ENCODE measurements at places on chromosomes 16 and 17.

DNA sequence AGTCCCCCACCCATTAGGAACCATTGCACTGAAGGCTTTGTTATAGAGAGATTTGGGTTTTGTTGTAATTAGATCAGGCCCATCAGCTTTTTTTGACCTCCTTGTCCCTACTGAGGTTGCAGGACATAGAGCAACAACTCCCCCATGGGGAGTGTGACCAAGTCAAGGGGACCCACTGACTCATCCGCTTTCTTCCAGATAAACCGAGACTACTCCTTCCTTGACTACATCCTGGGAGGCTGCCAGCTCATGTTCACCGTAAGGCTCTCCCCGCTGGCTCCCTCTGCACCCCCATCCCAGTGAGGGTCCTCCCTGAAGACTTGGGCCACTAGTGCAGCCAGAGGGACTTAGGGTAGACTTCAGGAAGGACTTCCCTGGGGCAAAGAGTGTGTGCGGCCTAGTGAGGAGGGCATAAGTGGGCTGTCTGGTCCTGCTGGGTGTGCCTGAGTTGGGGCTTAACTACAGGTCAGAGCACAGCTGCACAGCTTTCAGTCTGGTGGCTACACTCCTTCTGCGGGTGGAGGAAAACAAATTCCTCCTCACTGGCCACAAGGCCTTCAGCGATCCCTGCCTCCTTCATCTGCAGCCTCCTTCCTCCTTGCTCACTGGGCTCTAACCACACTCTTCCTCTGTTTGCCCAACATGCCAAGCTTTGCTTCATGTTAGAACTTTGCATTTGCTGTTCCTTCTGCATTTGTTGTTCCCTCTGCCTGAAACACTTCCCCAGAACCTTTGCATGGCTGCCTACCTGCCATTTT lies 31.0 kb downstream of the CPNE2 start:
- no peak for DNase-seq

- no peak for DNase-seq
Measured at GRCh38 chr17:48842746-48843145, 11.9 kb downstream of the CALCOCO2 start.

GRCh38 chr16:48503779-48504178 lies 106.2 kb downstream of the N4BP1 start:
- no peak for DNase-seq

- no peak for DNase-seq
Measured at GRCh38 chr17:38725066-38725465, 5.1 kb upstream of the CISD3 start.

DNA sequence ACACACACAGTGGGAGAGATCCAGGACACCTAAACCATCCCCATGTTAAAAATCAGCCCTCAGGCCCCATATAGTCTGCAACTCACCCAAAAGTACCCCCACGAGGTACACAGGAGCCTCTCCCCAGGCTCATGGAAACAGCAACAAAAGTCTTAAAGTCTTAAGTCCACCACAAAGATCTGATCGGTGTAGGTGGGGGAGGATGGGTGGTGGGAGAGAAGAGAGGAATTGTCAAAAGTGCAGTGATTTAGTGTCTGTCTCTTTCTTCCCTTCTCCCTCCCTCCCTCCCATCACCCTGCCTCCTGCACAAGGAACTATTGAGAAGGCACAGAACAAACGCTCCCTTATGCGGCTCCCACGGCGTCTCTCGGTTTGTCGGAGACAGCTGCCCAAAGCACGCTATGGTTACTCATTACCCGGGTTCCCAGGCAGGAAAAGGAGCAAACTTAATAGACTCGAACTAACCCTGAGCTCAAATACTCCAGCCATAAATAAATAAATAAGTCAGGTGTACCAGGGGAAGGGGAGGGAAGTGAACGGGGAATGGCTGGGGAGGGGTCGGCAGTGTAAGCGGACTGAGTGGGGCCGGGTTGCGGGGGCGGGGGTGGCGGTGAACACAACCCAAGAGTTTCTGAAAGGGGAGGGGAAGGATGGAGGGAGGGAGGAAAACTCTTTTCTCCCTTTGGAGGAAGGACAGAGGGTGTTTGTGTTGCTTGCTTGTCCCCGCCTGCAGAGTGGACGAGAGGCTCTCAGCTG lies 477.4 kb downstream of the SLC39A11 start:
- no peak for DNase-seq

DNA sequence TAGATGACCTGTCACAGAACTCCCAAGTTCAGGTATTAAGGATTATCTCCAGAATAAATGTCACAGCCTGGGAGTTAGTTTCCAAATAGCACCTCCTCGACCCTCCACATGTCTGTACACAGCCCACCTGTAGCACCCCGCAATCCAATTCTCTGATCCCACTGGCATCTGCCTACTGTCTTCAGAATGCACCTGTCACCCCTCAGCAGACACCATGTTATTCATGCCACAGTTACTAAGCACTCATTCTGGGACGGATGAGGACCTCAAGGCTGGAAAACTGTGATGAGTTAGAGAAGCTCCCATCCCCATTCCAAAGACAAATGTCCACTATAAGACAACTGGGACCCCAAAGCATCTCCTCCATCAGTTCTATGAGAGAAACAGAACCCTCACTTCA lies 7.8 kb downstream of the EMP2 start:
- DNase-seq: no peak

Measured in KG1 (cell line).